ENCODE measurements at places on chromosomes 4 and X.

GRCh38 chr4:189771696-189772361 lies 168.8 kb upstream of the FRG1 start:
- no peak for DNase-seq

DNA sequence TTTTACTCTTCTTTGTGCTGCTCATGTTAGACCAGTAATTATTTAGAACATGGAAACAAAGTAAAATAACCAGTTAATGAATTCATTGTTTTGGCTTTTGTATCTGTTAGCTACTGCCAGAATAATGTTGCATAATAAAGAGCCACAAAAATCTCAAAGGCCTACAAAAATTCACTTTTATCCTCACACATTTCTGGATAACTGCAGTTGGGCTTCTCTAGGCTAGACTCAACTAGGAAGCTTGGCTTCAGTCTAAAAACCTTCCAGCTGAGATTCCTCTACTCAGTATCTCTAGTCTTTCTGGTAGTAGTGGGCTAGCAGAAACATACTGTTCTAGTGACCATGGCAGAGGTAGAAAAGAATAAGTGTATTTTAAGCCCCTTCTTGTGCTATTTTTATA lies 73.0 kb downstream of the FAT4 start:
- DNase-seq, result no peak

DNA sequence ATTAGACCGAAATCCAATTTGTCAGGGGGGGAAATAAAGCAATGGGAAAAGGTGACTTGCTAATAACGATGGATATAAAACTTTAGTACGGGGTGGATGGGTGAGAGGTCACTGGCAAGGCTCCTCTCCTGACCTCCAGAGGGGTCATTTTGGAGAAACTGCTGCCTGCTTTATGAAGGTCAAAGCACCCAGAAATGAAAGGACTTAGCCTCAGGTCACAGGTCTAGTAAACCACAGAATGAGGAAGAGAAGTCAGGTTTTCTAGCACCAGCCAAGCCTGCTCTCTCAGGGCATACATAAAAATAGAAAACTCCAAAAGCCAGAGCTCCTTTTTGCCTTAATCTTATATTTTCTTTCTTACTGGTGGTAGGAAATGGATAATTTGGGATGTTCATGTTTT lies 134.2 kb downstream of the SHROOM3 start:
- DNase-seq, result no peak

DNA sequence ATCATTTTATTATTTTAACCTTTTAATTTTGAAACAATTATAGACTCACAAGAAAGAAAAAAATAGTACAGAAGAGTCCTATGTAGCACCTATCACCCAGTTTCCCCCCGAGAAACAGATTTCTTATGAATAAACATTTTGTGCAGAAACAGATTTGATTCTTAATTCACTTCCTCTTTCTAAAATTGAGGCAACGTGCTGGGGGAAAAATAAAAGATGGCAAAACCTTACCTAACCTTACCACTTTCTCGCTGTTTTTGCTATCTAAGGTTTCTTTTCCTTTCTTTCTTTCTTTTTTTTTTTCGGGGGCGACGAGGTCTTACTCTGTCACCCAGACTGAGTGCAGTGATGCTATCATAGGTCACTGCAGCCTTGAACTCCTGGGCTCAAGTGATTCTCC lies 4.3 kb upstream of the CLNK start:
- DNase-seq, result no peak

DNA sequence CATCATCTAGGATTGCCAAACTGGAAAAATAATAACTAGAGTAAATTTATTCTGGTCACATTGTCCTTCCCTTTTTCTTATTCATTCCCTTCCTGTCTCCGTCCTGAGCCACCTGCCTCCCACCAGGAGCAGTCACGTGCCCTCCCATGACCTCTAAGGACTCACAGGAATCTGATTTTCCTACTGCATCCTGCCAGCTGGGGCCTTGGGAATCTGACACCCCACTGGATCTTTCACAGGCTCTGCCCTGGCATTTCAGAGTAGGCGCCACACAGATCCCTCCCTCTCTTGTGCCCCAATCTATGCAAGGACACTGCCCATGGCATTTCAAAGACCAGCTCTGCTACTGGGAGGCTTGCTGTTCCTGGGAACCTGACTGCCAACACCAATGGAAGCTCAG lies 520.5 kb downstream of the PPARGC1A start:
- no peak for DNase-seq

DNA sequence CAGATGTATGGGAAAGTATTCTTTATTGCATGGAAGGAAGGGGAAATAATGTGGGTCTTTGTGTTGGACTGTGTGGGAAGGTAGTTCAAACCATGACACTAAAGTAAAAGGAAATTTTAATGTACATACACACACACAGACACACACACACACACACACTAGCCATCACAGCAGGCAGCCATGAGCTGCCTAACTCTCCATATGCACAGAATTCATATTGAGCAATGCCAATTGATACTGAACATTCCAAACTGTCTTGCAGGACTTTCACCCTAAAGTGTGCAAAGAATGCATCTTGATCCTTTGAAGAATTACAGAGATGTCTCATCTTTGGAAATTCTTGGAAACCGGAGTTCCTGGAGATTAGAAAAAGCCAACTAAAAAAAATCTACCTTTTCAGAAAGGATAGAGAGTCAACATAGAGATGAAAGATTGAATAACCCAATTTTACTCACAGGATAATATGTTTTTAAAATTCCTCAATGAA lies 120.6 kb upstream of the MBNL3 start:
- no peak for DNase-seq

- DNase-seq, result no peak
Observed at GRCh38 chrX:14027511-14028019, 2.1 kb downstream of the GEMIN8 start.

DNA sequence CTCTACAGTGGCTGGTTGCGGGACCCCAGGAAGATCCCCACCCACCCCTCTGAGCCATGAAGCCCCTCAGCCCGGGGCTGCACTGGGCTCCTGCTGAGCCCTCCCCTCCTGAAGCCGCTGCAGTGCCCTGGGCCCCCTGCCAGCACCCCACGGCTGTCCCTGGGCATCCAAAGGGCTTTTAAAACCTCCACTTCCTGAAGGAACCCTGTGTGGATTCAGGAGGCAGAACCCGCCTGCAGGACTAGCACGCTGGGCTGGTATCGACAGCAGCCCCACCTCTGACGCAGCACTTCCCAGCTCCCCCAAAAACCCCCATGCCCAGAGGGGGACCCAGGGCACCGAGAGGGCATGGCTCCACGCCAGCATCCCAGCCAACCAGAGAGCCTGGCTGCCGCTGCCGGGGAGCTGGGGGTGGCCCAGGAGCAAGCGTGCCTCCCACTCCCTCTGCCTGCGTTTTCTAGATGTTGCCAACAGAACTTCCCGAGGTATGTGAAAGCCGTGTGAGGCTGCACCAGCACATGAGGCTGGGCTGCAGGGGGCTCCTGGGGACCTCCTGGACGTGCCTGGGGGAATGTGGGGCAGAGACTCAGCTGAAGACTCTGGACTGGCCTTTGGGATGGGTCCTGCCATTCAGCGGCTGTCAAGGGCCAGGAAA lies 6.3 kb downstream of the MXD4 start:
- DNase-seq, result no peak

DNA sequence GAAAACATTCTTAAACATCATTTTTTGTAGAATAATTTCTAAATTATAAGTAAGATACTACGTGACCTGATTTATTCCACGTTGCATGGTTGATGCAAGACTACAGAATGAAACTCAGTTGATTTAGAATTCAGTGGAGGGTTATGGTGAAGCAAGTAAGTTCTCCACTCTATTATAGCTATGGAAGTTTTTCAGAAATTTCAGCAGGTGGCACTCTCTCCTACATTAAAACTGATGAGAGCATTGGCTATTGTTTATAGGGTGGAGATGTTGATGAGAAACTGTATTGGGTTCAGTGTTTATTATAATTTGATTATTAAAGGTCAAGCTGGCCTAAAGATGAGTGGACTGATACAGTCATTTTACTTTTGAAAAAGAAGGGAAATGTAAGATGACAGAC lies 88.0 kb downstream of the FNIP2 start:
- peak; percentile 15 for DNase-seq

DNA sequence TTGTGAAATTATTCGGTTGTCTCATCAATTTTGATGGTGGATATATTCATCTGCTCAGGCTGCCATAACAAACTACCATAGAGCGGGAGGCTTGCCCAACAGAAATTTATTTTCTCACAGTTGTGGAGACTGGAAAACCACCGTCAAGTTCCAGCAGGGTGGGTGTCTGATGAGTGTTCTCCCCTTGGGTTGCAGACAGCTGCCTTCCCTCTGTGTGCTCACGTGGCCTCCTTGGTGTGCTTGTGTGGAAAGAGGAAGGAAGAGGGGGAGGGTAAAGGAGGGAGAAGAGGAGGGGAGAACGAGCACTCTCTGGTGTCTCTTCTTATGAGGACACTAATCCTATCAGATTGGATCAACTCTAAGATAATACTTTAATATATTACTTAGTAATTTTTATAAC lies 123.8 kb upstream of the TEX13D start:
- DNase-seq, result no peak

GRCh38 chr4:26029568-26030131 lies 115.6 kb downstream of the SMIM20 start:
- DNase-seq, result no peak

DNA sequence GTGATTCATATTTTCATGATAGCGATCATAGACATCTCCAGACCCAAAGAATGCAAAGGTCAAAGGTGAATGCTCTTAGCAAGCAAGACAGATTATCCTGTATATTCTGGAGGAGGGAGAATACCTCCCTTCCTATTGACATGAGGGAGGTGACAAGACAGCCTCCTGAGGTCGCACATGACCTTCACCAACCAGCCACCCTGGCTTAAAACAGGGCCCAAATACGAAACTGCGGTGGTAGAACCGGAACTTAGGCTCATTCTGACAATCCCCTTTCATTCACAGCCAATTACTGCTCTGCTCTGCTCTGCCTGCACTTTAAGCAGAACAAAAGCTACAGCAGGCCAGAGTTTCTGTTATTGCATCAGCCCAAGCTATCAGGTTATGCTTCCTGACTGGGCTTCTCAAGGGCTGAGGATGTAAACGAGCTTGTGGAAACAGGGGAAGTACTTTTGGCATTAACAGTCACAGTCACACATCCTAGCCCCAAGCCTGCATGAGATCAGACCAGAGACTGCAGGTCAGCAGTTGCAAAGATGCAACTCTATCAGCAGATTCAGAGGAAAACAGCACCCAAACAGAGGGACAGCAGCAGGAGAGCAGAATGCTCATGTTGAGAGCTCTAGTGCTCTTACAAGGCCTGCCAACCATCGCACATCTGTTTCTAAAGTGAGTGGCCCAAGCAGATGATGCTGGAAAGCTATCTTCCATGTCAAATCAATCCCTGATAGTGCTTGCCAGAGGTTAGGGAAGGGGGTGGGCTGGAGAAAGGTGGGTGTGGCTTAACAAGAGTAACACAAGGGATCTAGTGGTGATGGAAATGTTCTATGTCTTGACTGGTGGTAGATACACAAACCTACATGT lies 51.3 kb upstream of the MAP3K15 start:
- no peak for DNase-seq

- DNase-seq, result no peak
Observed at GRCh38 chrX:65488495-65488894, 46.1 kb downstream of the LAS1L start.

GRCh38 chr4:54439831-54440243 lies 210.7 kb downstream of the PDGFRA start:
- no peak for DNase-seq

DNA sequence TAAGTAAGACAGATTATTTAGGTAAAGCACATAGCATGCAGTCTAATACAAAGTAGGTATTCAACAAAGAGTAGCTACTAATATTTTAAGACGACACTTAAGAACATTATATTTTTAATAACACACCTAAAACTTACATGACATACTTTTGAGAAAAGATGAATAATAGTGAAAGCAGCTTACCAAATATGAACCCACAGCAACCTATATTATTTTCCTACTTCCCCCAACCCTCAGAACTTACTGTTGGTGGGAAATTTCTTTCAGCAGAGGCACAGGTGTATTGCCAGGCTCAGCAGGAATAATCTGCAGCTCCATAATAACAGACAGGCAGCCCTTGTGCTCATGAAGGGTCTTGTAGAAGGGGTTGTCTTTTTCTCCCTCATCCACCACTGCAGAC lies 498.9 kb downstream of the GLUD2 start:
- DNase-seq, result no peak

GRCh38 chr4:85370400-85371032 lies 104.4 kb upstream of the ARHGAP24 start:
- DNase-seq, result no peak

- DNase-seq, result no peak
Observed at GRCh38 chr4:17715511-17715910, 65.9 kb downstream of the FAM184B start.

- DNase-seq, result no peak
Observed at GRCh38 chrX:154599531-154599930, 14.6 kb downstream of the CTAG1A start.

- no peak for DNase-seq
Observed at GRCh38 chr4:86959588-86960500, 25.0 kb downstream of the AFF1 start.

DNA sequence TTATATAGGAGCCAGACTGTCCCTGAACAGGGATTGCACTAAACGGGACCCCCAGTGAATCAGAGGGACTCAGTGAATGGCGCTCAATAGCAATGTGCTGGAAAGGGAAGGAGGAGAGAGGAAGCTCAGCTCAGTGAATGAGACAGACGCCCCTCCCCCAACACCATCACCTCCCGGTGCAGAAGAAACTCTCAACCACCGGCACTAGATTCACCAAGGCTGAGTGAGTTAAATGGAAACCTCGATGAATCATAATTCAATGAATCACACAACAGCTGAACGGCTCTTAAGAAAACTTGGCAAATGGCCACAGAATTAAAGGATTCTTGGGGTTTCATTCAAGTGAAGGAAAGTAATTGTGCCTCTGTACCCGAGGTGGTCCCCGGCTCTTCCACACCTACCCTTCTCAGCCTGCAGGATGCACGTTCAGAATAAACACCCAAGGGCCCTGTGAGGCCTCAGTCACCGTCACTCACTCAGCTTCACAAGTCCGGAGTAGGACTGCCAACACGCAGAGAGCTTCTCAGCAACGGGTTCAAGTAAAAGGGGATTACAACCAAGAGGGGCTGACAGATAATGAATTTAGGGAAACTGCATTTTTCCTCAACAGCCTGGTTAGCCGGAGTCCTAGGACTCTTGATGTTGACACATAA lies 29.3 kb downstream of the CRMP1 start:
- DNase-seq, result no peak

GRCh38 chr4:174215961-174216680 lies 67.3 kb downstream of the FBXO8 start:
- no peak for DNase-seq

- DNase-seq, result no peak
Observed at GRCh38 chr4:37562592-37562991, 123.6 kb downstream of the RELL1 start.

GRCh38 chr4:26051240-26051639 lies 137.2 kb downstream of the SMIM20 start:
- DNase-seq, result no peak

DNA sequence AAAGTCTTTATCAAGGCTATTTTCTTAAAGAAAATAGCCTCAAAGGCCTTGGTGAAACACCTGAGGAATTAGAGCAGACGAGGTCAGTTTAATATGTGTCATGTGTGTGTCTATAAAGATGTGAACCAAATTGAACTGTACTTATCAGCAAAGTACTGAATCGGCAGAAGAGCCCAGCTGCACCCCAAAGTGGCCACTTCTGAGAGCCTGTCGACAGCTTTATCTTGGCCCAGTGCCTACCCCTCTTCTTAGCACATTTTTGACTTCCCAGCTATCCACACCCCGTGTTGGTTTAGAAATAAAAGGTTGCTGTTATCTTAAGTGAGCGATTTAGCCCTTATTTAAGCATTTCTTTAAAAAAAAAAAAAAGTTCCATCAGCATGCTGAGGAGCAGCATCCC lies 329.7 kb downstream of the FBXW7 start:
- DNase-seq, result no peak

GRCh38 chr4:23822181-23822580 lies 67.7 kb downstream of the PPARGC1A start:
- no peak for DNase-seq
